ENCODE measurements at places on chromosomes 2 and 18.

- DNase-seq: no peak
Observed at GRCh38 chr2:211033765-211034164, 477.4 kb downstream of the CPS1 start.

DNA sequence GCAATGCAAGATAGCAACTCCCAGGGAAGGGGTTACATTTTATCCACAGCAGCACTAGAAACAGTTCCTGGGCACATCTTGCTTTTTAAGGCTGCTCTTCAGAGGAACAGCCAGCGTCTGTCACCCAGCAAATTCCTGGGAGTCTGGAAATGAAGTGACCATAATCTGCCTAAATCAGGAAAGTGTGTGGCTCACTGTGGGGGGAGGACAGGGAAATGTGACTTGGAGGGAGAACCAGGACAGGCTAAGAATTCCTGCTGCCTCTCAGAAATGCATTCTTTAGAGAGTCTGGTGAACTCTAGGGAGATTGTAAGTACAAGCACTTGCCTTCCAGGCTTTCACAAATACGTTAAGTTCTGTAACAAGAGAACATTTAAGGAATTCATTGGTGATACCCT, 364.3 kb upstream of the SPHKAP start:
- DNase-seq: no peak

GRCh38 chr18:46751882-46752281, 5.0 kb downstream of the ST8SIA5 start:
- DNase-seq: no peak

DNA sequence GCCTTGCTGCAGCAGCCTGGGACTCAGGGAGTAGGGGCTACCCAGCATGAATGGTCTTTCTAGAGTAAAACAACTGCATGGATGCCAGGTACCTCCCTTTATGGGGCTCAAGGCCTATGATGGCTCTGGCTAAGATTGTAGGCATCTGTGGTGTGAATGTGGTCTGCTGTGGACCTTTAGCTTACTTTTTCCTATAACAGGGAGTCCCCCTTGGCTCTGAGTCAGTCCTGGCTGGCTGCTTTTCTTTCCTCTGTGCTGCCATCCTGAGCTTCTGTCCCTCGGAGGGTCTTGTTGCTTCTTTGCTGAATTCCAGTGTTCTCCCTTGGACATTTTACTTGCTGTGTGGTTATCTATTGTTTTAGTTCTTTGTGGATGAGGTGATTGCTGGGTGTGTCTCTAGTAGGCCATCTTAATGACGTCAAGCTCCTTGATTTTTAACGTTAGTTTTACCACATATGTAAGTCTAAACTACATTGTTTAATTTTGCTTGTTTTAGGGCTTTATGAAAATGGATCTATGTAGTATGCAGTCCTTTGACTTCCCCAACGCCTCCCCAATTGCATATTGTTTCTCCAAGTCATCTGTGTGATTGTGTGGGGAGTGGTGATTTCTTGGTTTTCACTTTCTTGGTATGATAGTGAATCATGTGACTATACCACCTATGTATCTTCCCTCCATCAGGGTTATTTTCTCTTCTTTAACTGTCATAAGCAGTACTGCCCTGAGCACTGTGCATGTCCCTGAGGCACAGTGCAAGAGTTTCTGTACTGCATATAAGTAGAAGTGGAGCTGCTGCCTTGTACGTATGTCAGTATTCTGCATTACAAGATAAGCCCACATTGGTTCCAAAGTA, 92.4 kb downstream of the NCK2 start:
- DNase-seq: no peak

DNA sequence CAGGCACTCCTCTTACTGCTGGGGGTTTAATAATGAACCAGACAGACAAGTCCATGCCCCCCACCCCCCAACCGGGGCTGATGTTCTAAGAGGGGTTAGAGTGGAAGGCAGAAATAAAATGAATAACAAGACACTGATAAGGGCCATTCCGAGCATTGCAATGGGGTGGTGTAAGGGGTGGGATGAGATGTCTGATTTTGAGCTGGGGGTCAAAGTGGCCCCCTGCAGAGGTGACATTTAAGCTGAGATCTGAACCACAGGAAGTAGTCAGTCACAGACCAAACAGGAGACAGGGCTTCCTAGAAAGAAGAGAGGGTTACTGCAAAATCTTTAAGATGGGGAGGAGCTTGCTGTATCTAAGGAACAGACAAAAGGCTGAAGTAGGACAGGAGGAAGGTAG, 180.6 kb upstream of the SH3BP4 start:
- no peak for DNase-seq

GRCh38 chr2:169109502-169110409, 40.4 kb downstream of the DHRS9 start:
- no peak for DNase-seq

DNA sequence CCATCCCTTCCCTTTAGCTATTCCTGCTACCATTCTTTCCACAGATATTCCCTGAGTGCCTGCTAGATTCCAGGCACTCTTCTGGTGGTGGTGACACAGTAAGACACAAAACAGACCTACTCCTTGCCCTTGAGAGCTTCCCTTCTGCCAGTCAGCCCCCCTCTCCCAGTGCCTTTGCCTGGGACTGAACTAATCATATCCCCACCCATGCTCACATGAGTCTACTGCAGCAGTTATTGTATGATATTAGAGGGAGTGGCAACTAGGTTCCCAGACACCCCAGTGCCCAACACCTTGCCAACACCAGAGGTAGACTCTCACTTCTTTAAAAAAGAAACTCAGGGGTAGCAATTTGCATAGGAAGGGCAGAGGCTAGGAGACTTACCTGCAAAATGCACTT, 7.2 kb upstream of the LBH start:
- no peak for DNase-seq

DNA sequence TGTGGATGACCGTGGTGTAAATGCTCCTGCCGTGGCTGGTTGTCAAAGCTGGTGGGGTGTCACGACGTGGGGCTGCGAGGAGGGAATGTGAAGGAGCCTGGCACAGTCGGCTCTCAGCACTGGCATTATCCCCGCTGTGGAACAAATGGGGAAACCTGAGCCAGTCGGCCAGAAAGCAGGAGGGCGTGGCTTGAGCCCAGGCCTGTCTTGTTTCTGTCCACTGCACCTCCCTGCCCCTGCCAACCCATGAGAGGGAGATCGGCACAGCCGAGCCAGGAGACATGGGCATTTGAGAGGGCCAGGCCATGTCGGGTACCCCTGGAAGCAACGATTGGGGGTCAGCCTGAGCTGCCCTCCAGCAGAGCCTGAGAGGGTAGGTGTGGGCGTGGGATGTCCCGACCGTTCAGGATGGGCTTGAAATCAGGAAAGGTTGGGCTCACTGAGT, 44.5 kb downstream of the PDIA6 start:
- no peak for DNase-seq

DNA sequence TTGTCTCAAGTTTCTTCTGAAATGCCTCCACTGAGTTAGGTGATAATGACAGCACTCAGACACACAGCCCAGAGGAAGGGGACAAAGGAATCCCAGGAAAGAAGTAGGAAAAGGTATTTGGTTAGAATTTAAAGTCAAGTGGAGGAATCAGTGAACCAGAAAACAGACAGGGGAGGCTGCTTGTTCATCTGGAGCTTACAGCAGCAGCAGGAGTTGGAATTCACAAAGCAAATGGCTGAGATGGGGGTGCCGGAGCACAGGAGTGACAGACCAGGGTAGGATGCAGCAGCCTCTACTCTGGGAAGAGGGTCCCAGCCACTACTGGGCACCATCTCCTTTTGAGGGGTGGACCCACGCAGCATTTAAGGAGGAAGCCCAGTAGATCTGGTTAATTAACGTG, 104.8 kb downstream of the ST6GAL2 start:
- no peak for DNase-seq

DNA sequence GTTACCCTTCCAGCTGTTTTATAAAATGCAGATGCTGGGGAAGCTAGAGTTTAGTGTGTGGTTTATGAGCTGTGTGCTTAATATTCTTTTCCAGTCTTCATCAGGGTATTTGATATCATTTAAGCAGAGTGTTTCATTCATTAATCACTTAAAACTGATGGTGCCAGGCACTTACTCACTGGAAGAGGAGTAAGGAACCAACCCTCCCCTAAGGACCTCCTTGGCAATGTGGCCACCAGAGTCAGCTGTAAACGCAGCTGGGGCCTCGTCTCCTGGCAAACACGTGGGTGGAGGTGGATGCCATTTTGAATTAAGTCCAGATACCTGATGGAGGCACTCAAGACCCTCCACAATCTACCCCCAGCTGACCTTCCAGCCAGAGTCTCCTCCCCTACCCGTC, 331.6 kb downstream of the CLIP4 start:
- no peak for DNase-seq

GRCh38 chr2:176508984-176509740, 239.9 kb downstream of the MTX2 start:
- DNase-seq: no peak

- no peak for DNase-seq
Observed at GRCh38 chr18:3836483-3837335, 386.7 kb downstream of the TGIF1 start.

DNA sequence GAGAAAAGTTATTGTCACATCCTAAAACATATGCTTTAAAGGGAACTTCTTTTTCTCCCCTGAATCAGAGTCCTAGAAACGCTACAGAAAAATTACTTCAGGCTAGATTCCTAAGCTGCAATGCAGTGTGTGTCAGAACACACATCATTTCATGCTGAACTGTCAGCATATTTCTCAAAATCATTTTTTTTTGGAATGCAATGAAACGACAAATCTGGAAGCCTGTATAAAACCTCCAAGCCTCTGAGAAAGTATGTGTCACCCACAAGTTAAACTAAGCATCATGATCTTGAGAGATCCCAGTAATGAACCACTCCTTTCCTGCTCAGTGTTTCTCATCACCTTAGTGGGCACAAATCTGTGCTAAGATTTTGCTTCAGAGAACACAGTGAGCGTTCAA, 276.2 kb downstream of the ZNF521 start:
- DNase-seq: no peak

DNA sequence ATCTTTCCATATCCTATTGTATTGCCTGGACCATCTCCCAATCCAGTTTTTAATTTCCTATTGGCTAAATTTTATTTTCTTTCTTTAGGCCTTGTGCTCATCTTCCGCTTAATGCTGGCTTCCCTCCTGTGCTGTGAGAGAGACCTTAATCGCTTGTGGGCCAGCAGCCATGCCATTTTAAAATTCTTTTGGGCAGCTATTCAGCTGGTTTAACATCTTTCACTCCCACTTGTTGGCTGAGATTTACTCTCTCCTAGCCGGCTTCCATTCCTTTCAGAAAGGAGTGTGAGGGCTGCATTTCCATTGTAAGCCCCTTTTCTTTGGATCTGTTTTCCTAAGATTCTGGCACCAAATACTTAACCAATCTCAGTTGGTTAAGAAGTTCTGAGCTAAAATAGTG, 140.9 kb upstream of the RASGRP3 start:
- DNase-seq: no peak

GRCh38 chr2:224309176-224309575, 92.7 kb downstream of the FAM124B start:
- DNase-seq: no peak

DNA sequence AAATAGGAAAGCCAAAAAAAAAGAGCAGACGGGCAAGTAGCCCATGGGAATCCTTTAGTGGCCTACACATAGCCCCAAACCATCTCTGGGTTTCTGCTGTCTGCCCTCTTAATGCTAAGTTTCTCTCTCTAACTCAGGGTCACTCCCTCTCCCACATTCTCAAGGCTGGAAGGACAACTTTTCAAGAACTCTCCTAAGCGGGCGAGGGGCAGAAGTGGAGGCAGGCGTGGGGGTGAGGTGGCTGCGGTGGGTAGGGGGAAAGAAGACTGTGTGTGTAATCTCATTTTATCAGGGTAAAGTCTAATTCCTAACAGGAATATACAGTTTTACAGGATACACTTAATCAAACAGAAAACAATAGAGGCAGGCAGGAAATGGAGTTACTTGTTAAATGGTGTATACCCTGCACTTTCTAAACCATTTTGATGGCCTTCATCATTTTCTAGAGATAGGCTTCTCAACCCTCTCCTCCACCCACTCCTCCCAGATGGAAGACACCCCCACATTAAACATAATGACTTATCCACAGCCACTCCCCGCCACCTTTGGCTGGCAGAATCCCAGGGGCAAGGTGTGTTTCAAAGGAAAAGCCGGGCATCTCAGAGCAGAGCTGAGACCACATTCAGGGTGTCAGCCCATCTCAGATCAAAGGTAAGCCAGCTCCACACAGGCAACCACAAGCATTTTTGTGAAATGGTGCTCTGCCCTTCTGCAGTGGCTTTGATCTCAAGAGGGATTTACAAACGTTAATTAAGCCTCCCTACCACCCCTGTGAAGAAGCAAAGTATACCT, 6.8 kb downstream of the SMAD7 start:
- no peak for DNase-seq

DNA sequence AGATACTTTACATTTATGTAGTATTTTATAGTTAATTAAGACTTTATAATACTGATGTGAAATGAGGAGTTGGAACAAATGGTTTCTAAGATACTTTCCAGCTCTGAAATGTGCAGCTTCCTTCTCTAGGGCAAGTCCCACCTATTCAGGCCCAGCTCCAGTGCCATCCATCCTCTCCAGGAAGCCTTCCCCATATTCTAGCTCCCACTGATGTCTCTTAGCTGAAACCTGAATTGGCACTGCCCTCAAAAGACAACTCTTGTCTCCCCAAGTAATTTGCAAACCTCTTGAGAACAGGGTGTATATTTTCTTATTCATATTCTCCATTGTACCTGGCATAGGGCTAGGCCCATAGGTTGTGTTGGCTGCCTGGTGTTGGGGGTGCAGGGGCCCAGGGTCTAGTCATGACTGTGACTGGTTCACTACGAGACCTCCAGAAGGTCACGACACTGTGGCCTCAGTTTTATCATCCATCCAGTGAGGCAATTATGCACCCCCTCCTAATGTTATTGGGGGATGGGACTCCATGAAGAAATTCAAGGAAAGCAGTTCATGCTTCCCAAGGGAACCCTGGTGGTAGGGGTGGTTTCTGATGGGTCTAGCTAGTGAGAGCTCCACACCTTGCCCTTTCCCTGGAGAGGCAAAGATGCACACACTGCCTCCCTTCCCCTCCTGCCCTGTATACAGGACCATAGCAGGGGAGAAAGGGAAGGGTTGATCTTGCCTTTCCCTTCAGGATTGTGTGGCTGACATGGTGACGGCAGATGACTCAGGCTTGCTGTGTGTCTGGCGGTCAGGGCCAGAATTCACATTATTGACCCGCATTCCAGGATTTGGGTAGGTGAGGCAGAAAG, 2.8 kb downstream of the WDR54 start:
- no peak for DNase-seq

DNA sequence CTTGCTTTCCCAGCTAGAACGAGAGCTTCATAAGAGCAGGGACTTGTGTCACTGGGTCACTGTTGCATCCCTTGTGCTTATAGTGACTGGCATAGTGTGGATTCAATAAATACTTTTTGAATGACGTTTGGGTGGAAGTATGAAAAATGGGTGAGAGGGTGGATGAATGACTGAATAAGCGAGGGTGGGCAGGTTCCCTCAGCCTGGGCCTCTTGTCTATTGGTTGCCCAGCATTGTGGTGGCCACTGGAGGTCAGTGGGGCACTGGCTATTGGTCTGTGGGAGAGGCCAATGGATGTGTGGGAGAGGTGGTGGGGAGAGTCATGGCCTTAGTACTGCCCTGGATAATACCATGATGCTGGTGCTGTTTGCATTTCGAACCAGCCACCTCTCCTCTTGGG, 93.8 kb upstream of the SKOR2 start:
- DNase-seq: no peak

GRCh38 chr2:182300608-182301007, 126.2 kb downstream of the PDE1A start:
- DNase-seq: no peak

GRCh38 chr2:204183608-204184007, 247.0 kb downstream of the ICOS start:
- no peak for DNase-seq

All from NCI-H187 treated with DMSO at 0.1 percent for 48 hours (cell line).